NCI-H345 (cell line): ENCODE measurements at places on chromosomes 6 and 20.
A peak's percentile ranks its signal among the peaks of the same experiment; 100 is the strongest.

DNA sequence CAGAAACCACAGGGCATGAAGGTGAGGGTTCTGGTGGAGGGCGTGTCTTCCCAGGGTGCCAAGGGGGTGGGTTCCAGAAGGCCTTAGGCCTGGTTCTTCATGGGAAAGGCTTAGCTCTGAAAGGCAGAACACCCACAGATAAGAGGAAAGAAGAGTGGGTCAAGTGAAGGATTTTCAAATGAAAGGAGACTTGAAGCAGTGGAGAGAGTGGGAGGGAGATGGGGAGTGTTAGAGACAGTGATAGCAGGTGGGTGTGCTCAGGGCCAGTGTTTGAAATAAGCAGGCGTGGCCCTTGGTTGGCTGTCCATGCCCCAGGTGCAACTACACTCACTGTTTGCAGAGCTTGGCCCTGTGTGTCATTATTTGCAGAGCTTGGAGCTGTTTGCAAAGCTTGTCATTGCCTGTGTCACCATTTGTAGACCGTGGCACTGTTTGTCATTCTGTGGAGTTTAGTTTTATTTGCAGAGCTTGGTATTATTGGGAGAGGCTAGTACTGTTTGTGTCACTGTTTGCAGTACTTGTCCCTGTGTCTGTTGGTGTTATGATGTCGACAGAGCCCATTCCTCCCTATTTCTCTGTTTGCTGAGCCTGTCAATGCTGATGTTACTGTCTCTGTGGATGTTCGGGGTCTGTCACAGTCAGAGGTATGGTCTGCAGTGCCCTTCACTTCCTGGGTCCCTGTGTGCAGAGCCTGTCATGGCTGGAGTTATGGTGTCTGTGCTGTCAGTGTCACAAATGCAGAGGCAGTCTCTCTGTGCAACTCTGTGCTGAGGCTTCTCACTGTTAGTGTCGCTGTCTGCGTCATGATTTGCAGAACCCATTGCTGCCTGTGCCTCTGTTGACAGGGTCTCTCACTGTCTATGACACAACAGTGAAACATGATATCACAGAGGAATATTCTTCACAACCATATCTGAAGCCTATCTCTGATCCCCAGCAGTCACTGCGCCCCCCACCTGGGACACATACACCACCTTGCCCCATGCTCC, 127.7 kb upstream of the LRFN2 start:
- peak; percentile 91 for DNase-seq

- peak; percentile 29 for DNase-seq
Observed at GRCh38 chr6:118263921-118264486, 284.1 kb upstream of the PLN start.

- no peak for DNase-seq
Observed at GRCh38 chr6:43862925-43863324, 92.9 kb downstream of the VEGFA start.

DNA sequence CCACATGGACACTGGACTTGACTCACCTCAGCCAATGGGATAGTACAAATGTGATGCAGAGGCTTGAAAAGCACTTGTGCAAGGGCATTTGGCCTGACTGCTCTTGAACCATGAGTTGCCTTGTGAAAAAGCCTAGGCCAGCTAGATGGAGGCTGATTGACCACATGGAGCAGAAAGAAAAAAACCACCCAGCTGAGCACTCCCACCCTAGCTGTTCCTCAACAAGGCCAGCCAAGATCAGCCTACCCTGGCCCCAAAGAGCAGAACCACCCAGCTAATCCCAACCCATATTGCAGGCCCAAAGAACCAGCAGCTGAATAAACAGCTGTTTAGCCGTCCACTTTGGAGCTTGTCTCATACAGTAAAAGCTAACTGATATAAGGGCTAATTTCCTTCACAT, 36.7 kb downstream of the PXDC1 start:
- DNase-seq: no peak

- no peak for DNase-seq
Observed at GRCh38 chr6:121247386-121247785, 86.9 kb downstream of the TBC1D32 start.

- no peak for DNase-seq
Observed at GRCh38 chr6:21886542-21887151, 293.1 kb downstream of the SOX4 start.

- DNase-seq: no peak
Observed at GRCh38 chr20:34927736-34928135, 27.9 kb downstream of the GSS start.

- DNase-seq: no peak
Observed at GRCh38 chr6:107786179-107786578, 37.9 kb downstream of the SCML4 start.

GRCh38 chr6:17442196-17442595, 48.8 kb downstream of the CAP2 start:
- no peak for DNase-seq

DNA sequence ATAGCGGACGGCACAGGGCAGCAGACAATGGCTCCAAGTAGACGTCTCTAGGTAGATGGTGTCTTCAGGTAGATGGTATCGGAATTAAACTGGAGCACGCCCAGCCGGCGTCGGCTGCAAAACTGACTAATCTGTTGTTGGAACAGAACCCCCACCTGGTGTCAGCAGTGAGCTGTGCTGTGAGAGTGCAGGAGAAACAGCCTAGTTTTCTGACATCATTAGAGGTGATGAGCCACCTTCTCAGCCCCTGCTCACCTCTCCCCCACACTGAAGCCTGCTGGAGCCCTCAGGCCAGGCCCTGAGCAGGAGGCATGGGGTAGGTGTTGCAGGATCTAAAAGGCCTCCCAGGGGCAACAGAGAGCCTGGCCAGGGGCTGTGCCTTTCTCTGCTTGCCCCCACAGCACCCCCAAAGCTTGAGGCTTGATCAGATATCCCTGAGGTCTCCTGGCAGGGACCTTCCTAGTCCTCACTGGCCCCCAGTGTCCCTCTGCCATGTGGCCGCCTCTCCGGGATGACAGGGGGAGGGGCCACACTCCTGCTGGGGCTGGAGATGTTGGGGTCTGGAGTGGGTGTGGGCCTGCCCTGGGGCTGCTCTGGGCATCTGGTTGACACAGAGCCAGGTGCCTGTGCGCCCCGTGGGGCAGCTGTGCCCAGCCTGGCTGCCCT, 6.9 kb upstream of the HELZ2 start:
- DNase-seq: peak; percentile 23

- no peak for DNase-seq
Observed at GRCh38 chr20:22346716-22347115, 237.7 kb downstream of the FOXA2 start.

- no peak for DNase-seq
Observed at GRCh38 chr6:29739136-29739881, 16.1 kb downstream of the HLA-F start.

- DNase-seq: no peak
Observed at GRCh38 chr6:108635505-108636226, 74.9 kb downstream of the FOXO3 start.

GRCh38 chr6:75101896-75102295, 104.0 kb downstream of the COL12A1 start:
- DNase-seq: no peak

DNA sequence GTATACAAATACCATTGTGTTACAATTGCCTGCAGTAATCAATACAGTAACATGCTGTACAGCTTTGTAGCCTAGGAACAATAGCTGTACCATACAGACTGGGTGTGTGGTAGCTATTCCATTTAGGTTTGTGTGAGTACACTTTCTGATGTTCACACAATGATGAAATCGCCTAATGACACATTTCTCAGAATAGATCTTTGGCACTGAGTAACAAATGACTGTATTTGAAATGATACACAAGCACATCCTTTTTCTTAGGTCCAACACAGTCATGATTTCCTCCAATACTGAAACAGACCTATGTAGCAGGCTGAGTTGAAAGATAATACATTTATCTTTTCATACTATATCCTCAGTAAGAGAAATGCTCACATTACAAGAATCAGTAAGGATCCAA, 13.9 kb downstream of the KHDRBS2 start:
- no peak for DNase-seq

- DNase-seq: peak; percentile 21
Observed at GRCh38 chr6:33607784-33608161, 13.3 kb upstream of the ITPR3 start.

- no peak for DNase-seq
Observed at GRCh38 chr6:46749731-46750130, 3.0 kb downstream of the ANKRD66 start.

GRCh38 chr6:76578746-76579145, 506.3 kb upstream of the IMPG1 start:
- DNase-seq: no peak

DNA sequence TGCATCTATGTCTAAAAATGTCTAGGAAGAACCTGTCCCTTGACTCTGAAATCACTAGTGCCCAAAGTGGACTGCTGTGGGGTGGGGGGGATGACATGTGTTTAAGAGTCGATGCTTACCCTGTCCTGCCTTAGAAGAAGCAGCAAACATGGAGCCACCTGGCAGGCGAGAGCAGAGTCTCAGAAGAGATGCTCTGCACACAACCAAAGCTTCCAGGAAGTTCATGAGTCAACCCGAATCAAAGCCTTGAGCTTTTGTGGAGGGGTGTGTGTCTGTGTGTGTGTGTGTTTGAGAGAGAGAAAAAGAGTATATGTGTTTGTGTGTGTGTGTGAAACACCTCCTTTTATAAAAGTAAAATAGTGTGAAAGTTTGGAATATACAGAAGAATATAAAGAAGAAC, 269.9 kb downstream of the ALDH8A1 start:
- DNase-seq: no peak

DNA sequence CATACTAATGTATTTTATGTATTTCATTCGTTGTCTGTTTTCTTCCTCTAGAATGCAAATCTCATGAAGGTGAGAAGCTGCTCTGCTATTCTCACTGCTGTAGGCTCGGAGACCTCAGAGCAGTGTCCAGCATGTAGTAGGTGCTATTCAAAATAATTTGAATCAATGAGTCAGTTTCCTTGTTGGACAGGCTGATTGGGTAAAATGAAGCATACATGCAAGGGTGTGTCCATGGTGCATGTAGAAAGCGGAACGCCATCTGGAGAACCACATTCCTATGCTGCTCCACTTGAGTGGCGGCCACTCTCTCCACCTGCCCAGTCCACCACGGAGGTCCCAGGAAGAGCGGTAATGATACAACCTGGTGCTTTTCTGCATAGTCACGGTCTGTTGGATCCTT, 412.1 kb downstream of the QKI start:
- DNase-seq: no peak

DNA sequence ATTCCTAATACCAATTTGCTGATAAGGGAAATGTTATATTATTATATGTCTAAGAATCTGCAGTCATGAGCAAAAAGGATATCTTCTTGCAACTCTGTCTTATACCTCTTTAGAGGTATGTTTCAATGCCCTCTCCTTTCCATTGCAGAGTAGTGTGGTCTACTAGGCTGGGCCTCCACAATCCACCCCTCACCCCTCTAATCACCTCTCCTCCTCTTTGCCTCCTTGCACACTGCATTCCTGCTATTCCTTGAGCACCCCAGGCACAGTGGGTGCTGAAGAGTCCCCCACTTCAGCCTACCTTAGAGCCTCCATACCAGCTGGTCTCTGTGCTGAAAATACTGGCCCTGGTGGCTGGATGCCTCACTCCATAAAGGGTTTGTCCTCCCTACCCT, 26.9 kb downstream of the ARMC2 start:
- no peak for DNase-seq

- no peak for DNase-seq
Observed at GRCh38 chr20:50510706-50511542, 741 bp downstream of the PTPN1 start.

DNA sequence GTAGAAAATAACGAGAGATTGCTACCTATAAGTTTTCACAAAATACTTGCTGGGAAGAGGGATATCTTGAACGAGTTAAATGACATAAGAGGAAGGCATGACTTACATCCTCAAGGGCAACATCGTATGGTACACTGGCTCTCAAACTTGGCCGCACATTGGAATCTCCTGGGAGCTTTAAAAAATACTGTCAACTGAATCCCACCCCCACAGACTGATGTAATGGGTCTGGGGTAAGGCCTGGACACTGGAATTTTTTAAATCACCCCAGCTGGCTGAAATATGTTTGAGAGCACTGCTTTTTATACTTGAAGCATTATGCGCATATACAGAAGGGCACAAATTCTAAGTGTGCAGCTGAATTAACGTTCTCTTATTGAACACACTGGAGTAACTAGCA, 8.0 kb upstream of the TSHZ2 start:
- no peak for DNase-seq

- DNase-seq: no peak
Observed at GRCh38 chr20:40638414-40638813, 50.6 kb downstream of the MAFB start.
